ENCODE measurements at places on chromosomes 6 and 20. TPM values are rescaled to one million over a fixed set of nuclear protein-coding genes. Genes with fewer than 3 reads are reported as not detected.

Gene DDAH2
- total RNA-seq: 50.5 TPM

GRCh38 chr6:54248319-54248718 lies 59.9 kb upstream of the TINAG start:
- DNase-seq: no peak

Gene SLC17A3
- total RNA-seq: not detected

GRCh38 chr6:4210629-4211419 lies 75.4 kb upstream of the ECI2 start:
- peak; percentile 45 for DNase-seq

- no peak for DNase-seq
These were observed 8.0 kb upstream of the KIF16B start for GRCh38 chr20:16581241-16581640.

Gene FAM209B
- not detected for total RNA-seq

DNA sequence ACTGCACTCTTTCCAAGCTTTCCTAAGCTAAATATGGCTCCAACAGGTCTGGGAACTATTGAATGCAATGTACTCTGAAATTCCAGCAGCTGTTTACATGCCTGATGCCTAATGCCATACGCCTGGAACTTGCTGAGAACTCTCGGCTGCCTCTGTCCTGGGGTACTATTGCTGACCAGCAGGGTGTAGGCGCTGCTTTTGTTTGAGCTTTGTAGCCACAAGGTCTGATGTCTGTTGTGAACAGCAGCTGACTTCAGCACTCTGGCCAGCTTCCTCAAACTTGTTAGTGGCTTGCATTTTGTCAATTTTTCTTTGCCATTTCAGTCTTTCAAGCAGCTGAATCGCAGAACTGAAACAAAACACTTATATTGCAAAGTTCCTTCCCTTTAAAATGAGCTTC lies 26.7 kb downstream of the SAYSD1 start:
- DNase-seq: peak; percentile 55

GRCh38 chr20:23358923-23359593 lies 2.9 kb upstream of the GZF1 start:
- no peak for DNase-seq

DNA sequence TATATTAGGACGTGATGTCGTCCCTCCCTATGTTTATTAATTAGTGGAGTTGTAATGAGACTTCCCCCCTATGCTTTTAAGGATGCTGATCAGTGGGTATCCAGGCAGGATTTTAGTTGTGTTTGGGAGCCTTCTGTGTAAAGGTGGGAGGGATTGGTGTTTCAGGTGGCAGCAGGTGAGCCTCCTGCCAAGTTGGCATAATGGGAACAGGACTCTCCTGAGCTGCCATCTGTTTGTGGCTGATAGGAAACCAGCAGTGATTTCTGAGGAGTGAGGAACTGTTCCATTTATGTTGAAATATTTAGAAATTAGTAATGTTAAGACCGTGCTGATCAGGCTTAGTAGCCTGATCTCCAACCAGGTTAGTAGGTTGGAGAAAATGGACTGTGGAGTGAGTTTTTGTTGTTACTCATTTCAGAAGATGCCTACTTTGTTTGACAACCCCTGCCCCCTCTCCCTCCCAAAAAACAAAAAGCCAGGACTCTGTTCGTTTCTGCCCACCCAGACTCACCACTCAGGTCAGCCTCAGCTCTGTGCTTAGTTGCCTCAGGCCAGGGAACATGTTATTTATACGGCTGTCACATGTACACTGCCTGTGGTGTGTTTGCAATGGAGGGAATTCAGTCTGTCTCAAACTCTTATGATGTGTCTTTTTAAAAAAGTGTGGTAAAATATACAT lies 55.4 kb upstream of the TULP4 start:
- DNase-seq: no peak

Gene VSX1
- total RNA-seq: 0.53 TPM

Gene PGC
- total RNA-seq: not detected

Gene FOXC1
- total RNA-seq: 4.2 TPM

GRCh38 chr20:11337361-11338130 lies 580.1 kb upstream of the BTBD3 start:
- no peak for DNase-seq

DNA sequence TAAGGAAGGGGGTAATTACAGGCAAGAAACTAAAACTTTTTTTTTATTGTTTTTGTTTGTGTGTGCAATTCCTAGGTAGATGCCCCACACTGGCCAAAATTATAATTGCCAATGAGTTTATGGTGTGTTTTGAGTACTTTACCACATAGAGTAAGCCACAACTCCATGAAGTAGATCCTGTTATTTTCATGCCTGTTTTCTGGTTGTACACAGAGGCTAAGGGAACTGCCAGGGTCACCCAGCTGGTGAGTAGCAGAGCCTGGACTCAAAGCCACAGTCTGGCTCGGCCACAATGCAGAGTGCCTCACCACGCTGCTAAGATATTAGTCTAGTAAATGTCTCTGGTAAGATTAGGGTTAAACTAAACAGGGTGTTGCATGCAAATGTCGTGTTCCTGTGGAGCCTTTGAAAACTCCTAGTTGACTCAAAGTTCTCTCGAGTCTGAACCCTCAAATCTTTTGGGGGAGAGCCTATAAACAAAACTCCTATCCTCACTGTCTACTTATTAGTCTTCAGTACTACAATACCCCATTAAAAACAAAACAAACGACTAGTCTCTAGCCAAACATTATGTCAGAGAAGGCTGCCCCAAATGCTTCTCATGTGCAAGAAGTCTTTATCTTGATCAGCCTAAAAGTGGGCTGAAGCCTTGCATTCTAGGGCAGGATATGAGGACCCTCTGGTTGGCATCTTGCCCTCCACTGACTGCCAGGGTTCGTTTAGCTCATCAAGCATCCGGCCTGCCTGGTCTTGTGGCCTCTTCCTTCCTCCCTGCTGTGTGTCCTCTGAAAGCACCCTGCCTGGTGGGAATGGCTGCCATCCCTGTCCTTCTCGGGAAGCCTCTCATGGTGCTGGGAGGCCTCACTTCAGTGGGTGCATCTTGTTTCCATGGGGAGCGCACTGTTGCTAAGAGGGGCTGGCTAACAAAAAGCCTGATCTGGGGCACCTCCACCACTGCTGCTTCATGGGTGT lies 4.2 kb downstream of the DUSP22 start:
- DNase-seq: peak; percentile 43
